ENCODE measurements at places on chromosomes 16 and 17.
A peak's percentile ranks its signal among the peaks of the same experiment; 100 is the strongest.

DNA sequence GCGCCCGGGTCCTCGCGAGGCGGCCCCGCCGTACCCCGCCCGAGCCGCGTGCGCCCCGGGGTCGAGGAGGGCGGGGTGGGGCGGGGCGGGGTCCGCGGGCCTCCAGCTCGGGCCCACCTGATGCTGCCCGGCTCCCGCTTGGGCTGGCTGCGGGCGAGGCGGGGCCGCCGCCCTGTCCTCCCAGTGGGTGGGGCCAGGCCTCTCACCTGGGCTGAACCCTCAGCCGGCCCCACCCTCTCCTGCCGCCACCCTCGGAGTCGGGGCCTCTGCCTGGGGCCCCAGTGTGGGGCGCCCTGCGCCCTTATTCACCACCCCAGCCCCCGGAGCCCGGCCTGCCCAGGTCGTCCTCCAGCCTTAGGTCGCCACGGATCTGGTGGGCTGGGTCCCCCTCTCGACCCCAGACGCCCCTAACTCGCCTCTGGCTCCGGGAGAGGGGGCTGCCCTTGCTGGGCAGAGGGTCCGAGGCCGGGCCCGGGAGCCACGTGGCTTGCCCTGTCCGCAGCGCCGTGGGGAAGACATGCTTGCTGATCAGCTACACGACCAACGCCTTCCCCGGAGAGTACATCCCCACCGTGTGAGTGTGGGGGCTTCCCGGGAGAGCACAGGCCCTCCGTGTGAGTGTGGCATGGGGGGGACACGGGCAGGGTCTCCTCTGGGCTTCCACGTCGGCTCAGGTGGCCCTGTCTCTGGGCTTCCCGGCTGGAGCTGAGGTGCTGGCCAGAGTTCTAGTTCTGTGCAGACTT lies 578 bp downstream of the RAC3 start:
- DNase-seq: peak; percentile 42

DNA sequence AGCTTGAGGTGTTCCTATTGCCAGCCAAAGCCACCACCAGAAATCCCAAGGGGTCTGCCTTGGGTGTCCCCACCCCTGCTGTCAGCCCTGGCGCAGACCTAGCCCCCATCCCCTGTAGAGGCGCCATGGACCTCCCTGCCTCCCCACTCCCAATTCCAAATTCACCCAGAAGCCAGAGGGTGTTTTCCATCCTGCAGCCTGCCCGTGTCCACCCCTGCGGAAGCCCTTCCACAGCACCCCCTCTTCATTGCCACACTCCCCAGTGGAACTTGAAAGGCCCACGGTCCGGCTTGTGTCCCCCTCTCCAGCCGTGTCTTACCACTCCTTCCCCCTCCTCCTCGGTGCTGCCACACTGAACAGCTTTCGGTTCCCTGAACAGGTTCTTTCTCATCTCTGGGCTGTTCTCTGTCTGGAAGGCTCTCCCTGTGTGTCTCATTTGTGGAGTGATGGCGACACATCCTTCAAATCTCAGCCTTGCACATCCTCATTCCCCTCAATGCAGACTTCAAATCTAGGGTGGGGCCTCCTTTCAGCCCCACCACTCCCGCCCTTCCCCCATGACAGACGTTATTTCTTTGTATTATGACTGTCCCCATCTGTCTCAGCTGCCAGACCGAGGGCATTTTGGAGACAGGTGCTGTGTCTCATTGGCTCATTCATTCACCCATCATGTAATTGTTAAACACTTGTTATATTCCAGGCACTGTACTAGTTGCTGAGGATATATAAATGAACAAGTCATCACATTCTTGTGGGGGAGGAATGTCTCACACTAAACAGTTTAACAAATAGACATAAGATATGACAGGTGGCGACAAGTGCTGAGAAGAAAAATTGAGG lies 36.3 kb downstream of the ADGRG5 start:
- no peak for DNase-seq

GRCh38 chr17:64455993-64456885 lies 7.3 kb downstream of the MILR1 start:
- no peak for DNase-seq

DNA sequence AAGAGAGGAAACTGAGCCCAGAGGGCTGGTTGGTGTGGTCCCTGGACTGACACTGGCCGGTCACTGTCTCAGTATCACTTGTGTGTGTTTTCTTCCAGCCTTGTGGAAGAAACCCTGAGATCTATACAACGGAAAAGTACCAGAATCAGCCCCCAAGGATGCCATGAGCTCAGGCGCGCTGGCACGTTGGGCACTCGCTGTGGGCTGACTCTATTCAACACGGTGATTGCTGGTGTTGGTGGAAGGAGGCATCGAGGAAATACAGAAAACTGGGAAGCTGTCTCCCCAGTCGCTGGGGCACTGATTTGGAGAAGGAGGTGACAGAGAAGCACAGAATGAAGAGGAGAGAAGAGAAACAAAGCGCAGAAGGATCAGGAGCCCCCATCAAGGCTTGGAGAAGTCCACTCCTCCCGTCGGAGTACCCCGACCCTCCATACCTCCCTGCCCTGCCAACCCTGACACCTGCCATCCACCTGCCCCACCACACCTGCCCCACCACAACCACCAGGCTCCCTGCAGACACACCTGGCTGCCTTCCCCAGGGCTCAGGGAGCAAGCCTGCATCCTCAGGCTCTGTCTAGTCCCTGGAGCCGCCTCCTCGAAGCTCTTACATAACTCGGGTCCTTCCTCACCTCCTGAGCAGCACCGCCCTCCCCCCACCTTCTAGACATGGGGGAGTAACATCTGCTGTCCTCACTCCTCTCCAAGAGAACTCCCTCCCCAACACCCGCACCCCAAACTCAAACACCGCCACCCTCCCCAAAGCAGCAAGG lies 66.5 kb downstream of the RBFOX3 start:
- no peak for DNase-seq

DNA sequence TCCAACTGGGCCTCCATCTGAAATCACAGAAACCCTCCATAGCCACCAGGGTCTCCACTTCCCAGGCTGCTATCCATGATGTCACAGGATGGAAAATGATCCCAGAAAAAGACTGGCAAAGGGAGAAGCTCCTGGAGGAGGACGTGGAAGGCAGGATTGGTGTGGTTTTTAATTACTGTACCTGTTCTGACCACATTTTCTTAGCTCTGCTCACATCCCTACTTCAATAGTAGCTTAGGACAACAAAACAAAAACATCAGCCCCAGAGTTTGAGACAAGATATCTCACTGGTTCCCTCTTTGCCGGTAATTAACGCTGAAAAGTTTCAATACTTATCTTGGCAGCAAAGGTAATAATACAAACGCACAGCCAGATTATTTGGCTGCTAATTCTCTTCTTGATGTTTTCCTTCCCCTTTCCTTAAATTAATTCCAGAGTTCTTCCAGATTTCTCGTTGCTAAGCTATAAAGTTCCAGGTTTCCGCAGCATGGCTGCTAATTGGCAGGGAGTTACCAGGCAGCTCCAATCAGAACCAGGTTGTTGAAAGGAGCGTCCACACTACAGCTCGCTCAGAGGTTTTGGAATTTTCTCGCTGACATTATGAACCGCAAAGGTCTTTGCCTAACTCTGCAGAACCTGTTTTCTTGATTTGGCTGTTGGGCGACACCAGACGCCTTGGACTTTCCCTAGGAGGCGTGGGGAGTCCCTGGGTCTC lies 263.4 kb downstream of the MRTFB start:
- DNase-seq: no peak

DNA sequence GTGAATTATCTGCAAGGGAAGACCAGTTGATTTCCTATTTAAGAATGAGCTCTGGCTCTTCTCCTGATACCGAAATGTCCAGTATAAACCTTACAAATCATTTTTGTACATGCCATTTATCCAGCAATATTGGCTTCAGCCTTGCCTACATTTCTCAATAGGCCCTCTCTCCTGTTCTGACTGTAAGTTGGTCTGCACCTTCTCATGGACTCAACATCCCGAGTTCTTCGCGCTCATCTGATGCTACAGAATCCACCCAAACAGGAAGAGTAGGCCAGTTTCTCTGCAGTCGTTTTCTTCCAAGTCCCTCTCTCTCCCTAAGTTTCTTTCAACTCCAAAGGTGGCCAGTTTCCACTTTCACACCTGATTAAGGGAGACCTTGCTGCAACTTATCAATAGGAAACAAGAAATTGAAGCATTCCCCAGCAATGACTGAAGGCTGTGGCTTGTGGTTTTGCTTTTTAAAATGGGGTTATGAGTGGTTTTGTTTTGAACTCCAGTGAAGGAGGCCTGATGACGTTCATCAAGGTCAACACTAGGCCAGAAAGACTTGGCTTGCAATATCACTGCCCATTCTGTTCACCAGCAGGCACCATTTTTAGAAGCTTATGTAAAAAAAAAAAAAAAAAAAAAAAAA lies 383.0 kb downstream of the MAF start:
- no peak for DNase-seq

- no peak for DNase-seq
Observed at GRCh38 chr17:65918916-65919315, 273.0 kb downstream of the CEP112 start.

DNA sequence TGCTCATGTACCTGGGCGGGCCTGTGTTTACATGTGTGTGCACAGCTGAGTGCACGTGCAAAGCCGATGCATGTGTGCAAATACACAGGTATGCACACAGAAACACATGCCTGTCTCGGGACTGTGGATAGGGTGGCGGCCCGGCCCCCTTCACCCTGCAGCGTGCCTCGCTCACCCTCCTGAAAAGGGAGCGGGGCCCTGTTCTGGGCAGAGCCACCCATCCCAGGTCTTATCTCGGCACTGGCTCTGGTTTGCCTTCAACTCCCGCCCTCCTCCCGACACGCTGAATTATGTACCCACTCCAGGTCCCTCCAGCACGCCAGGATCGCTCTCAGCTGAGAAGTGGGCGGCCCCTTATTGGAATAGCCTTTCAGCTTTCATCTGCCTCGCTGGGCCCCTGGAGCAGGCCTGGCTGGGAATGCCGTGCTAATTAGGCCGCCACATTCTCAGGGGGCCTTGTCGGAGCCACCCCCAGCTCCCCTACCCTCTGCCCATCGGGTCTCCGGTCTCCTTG lies 77.8 kb downstream of the RTN4RL1 start:
- no peak for DNase-seq

DNA sequence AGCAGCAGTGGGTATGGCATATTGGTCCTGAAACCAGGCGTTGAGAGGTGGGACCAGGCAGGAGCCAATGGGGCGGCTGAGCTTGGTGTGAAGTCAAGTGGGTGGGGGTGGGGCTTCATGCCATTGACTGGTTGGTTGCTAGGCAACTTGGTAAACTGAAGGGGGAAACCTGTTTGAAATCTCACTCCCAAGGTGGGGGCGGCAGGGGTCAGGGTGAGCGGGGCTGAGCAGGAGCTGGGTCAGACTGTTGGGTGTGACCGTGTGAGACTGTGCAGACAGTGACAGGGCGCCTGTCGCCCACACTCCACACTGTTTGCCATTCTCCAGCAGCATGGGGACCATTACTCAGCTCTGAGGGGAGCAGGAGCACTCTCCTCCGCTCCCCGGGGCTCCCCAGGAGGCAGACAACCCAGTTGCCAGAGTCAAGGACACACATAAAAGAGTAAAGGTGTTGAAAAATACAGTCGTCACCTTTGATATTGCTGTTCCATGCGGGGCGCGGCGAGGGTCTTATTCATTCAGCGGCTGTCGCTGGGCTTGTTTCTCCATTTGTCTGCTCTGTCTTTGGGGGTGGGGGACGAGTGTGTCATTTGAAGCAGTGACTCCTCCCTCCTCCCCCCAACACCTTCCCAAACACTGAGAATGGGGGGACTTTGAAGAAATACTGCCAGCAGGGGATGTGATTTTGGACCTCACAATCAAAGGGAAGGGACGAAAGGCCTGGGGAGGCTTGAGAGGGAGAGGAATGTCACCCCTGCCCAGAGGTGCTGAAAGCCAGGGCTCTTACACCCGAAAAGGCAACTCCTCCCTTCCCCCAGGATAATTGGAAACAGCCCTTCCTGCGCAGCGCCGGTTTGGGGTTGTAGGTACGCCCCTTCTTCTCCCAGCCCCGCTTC lies 1.2 kb upstream of the EFNB3 start:
- DNase-seq: peak; percentile 98

DNA sequence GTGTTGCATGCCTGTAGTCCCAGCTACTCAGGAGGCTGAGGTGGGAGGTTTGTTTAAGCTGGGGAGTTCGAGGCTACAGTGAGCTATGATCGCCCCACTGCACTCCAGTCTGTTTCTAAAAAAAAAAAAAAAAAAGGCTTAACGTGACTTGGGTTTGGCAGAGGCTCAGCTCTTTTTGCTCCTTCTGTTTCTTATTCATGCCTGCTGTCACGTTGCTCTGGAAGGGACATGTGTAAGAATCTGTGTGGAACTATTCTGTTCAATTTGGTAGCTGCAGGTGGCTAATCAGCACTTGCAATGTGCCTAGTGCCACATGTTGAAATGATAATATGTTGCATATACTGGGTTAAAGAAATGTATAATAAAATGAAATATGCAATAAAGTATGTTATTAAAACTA lies 20.9 kb upstream of the SYT17 start:
- no peak for DNase-seq

- DNase-seq: no peak
Observed at GRCh38 chr17:16442141-16442540, 26.8 kb downstream of the TRPV2 start.

GRCh38 chr17:7856011-7856810 lies 1.1 kb downstream of the NAA38 start:
- DNase-seq: peak; percentile 59

GRCh38 chr17:33651686-33652085 lies 358.6 kb upstream of the ASIC2 start:
- no peak for DNase-seq

DNA sequence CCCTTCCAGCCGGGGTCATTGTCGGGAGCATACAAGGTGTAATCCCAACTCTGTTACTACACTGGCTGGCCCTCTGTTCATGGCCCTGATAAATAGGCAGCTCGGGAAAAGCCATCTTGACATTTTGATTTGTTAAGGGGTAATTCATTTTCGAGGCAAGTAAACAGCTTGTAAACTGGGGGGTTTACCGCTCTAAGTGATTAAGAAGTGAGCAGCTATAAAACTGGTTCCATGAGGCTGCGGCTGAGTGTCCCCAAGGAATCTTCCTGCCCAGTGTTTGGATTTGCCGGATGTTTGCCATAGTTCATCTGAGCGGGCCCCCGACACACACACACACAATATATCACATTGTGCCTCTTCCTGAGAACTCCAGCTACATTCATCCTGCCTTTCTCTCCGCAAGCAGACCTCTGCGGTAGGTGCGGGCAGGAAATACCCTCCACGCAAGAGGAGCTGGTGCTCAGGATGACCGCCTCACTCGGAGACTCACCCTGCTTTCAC lies 92.2 kb downstream of the SOCS1 start:
- no peak for DNase-seq

DNA sequence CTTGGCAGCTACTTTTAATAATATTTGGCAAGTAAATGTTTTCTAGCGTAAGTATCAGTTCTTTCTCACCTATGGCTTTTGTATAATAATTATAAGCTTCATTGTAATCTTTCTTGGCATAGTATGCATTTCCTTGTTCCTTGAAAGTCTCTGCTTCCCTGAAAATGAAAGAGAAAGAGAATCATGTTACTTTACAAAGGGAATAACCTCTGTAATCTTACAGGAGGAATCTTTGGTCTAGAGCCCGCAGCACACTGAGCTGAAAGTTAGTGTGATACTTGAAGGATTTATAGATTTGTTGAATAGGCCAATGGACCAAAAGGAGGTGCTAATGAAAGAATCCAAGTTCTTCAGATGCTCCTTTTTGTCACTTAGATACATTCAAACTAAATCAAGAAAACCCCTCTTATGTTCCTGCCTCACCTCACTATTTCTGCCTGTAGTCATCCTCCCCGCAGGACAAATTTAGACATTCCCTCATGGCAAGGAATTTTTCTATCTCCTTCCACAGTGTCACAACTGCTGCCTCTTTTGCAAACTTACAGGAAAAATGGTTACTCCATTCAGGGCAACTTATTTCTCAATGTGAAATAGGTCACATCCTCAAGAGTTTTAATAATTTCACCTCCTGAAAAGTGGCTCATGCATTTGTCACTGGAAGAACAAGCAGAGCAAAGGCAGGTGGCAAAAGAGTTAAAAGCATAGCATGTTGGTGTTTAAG lies 16.7 kb downstream of the DNAJC7 start:
- DNase-seq: no peak

All from NCI-H1105 (cell line).